ENCODE measurements at places on chromosomes 16 and 17. TPM values are rescaled to one million over a fixed set of nuclear protein-coding genes. Genes with fewer than 3 reads are reported as not detected.

KRT26 gene
- not detected for total RNA-seq

HLF gene
- 2.6 TPM for total RNA-seq

KRT12 gene
- not detected for total RNA-seq

ZNF688 gene
- 9.8 TPM for total RNA-seq

NRN1L gene
- total RNA-seq: 0.80 TPM

ETV4 gene
- 28.2 TPM for total RNA-seq

CCL7 gene
- total RNA-seq: not detected

KRT20 gene
- total RNA-seq: 41.9 TPM

KIF18B gene
- total RNA-seq: 14.8 TPM

SBK1 gene
- 31.9 TPM for total RNA-seq

GRCh38 chr16:23847948-23848347 is 12.2 kb downstream of the PRKCB start:
- DNase-seq: no peak

DNA sequence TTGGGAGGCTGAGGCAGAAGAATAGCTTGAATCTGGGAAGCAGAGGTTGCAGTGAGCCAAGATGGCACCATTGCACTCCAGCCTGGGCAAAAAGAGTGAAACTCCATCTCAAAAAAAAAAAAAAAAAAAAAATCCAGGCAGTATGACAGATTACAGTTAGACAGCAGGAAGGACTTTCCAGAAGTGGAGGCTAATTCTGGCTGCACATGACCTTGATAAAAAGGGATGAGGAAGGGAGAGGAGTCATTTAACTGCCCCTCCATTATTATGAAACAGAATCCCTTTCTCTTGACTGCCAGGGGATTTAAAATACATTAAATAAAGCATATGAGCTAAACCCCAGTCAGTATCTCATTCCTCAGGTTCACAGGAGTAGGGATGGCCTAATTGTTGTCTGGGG is 1.8 kb upstream of the ARHGAP23 start:
- no peak for DNase-seq

DNA sequence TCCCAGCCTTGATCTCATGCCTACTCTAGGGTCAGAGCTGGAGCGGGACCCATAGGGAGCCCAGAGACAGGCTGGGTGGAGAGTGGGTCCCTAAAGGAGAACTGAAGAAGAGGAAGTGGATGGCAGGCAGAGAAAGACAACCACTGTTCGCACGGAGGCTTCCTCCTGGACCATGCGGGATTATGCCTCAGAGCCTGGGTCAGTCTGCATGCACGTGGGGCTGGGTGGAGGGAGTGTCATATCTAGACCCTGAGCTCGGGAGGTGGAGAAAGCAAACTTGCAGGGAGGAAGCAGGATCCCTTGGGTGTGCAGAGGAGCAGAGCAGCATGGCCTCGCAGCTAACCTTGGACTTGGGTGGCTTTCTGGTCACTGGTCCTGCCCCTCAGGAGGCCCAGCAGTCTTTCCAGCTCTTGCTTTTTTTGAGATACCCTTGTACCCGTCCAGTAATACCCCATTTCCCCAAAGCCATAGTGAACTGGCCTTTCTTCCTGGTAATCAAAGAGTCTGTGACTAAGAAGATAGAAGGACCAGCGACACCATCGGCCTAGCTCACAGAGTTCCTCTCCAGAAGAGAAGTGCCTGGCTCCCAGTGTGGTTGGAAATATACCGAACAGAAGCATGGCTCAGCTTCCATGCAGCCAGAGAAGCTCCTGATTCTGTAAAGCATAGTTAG is 344.2 kb downstream of the CPPED1 start:
- DNase-seq: no peak

- no peak for DNase-seq
Measured at GRCh38 chr16:18948372-18949020, 22.3 kb upstream of the SMG1 start.

DNA sequence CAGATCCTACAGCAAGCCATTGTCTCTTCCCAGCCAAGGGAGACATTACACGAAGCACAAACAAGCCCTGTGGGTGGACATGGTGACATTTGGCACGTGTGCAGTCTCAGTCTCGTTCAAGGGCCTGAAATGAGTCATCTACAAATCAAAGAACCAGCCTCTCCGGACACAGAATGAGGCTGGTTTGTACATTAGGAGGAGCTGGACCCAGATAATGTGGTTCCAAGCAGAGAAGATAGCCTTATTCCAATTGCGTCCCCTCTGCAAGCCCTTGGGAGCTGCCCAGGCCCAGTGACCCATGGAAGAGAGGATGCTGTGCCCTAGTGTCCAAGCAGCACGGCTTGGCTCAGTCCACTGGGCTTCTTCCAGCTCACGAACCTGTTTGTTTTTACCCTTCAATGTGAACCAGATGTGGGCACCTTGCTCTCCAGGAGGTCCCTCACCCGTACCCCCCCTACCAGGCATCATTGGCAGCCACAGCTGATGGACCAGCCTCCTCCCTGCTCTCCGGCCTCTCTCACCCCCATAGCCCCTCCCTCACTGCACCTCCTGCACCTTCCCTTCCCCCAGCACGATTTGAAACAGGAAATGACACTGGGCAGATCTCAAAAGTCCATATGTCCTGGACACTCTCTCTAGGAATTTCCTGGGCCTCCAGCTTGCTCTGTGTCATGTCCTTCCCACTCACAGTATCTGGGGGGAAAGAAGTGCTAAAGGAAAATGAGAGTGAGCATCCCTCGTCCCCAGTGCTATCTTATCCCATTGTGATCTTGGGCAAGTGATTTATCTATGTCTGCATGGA is 26.2 kb downstream of the KPNA2 start:
- DNase-seq: no peak

GRCh38 chr17:41793784-41794539 is 7.5 kb upstream of the JUP start:
- DNase-seq: no peak

- DNase-seq: no peak
Measured at GRCh38 chr16:11174141-11174540, 81.9 kb downstream of the SOCS1 start.

DNA sequence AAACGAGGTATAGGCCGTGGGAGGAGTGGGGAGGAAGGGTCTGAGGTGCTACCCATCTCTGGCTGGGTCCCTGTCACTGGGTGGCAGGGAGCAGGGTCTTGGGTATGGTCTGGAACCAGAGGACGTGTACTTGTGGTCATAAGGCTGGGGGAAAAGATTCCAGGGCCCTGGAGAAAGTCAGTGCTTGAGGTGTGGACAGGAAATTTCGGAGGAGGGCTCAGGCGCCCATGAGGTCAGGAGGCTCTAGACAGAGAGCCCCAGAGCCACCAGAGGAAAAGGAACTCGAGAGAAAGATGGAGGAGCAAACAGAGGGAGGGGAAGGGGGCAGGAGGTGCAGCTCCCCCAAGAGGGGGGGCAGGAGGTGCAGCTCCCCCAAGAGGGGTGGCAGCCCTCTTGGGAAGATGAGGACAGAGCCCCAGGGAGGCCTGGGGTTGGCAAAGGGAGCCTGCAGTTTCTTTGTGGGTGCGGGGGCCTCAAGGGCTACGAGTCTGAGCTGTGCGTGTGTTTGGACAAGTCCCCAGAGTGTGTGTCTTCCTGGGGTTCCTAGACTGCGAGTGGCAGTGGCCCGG is 683 bp upstream of the SLC7A6 start:
- DNase-seq: no peak

- DNase-seq: no peak
Measured at GRCh38 chr16:392450-393030, 4.5 kb upstream of the NME4 start.

- DNase-seq: no peak
Measured at GRCh38 chr17:164303-165235, 16.9 kb downstream of the DOC2B start.

- peak; percentile 55 for DNase-seq
Measured at GRCh38 chr17:2981325-2981724, 82.1 kb downstream of the OR1D5 start.

- DNase-seq: no peak
Measured at GRCh38 chr17:47286198-47286914, 32.7 kb downstream of the ITGB3 start.

- no peak for DNase-seq
Measured at GRCh38 chr16:67158637-67159600, 790 bp downstream of the TRADD start.

DNA sequence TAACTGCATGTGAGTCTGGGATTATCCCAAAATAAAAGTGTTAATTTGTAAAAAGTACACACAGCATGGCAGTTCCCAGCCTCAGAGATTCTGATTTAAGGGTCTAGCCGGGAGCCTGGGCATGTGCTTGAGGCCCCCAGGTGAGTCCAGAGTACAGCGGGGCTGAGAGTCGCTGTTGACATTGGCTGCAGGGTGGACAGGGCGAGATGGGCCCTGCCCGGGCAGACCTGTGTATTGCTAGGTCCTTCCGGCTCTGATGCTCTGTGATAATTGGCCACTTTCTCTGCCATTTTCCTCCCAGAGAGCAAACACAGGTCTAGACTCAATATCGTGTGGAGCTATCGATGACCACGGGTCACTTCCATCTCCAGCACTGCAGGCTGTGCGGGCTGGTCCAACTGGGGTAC is 73.6 kb downstream of the ABCC6 start:
- no peak for DNase-seq

DNA sequence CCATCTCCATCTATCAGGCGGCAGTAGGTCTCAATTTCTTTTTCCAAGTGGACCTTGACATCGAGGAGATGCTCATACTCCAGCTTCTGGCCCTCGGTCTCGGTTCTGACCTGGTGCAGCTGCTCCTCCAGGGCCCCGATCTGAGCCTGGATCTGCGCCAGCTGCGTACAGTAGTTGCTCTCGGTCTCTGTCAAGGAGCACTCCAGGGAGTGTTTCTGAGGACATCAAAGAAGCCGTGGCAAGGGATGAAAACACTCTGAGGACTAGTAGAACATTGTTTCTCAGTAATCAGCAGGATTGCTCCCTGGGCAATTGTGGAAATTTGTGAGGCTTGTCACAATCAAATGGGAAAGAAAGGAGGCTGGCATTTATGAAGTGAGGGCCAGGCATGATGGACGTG is 5.9 kb downstream of the KRT28 start:
- no peak for DNase-seq

DNA sequence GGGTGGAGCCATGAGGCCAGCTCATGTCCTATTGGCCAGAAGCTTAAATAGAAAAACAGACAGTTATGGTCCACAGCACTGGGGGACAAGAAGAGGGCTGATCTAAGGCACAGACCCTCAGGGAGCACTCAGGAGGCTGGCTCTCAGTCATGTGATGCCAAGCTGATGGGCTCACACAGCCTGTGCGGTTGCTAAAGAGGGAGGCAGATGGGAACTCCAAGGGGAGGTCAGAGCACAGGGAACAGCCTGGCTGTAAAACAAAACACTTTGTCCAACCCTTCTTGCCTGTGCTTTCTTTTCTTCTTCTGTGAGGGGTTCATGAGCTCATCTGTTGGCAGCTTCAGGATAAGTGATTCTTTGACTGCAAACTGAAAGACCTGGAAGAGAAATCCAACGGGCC is 27.2 kb downstream of the CNTNAP1 start:
- DNase-seq: no peak

DNA sequence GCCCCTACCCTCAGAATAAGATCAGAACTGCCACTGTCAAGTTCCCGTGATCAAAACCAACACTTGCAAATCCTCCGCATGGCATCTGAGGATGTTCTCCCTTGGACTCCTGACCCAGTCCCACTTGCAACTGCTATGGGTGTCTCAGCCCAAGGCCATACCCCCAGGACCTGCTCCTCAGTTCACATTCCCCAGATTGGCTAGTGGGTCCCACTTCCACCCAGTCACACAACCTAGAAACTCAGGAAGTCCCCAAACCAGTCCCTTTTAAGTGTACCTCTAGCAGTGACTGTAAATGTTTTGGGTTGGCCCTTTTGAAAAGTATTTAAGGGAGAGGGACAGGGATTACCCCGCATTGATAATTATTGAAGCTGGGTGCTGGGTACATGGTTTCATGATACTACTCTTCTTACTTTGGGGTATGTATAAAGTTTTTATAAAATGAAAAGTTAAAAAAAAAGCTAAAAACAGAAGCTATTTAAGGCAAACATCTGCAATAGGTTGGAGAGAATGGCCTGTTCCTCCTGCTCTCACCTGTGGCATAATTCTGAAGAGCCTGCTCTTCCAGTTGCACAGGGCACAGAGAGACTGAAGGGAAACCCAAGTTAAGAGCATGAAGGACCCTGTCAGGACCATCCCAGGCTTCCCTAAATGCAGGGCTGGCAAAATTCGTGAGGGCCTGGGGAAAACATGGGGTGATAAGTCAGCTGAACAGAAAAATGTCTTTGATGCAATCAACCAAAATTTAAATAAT is 42.5 kb downstream of the ERN1 start:
- DNase-seq: no peak

DNA sequence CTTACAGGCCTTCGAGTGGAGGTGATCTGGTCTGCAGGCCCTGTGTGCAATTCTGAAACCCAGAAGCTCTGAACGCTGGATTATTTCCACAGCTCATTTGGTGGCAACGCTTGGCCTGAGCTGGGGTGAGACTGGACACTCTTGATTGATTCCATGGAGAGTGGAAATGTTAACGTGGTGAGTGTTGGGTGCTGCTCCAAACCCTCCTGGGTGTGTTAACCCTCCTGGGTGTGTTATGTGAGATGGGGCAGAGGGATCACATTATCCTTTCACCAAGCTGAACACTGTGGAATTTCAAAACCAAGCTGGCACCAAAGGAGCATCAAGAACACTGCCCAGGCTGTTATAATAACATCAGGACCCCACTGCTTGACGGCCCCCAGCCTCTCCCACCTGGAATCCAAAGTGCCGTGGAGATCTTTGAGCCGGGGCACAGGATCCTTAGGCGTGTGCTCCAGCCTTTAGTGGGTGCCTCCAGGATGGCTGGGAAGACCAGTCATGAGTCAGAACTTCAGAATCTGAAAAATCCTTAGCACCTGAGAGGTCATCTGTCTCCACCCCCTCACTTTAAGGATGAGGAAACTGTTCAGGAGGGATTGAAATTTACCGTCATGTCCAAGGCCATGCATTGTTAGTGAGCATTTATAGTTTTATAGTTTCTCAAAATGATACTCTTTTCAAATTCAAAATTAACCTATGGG is 75.0 kb downstream of the RPTOR start:
- no peak for DNase-seq
